ENCODE measurements at places on chromosomes 16 and 17.

DNA sequence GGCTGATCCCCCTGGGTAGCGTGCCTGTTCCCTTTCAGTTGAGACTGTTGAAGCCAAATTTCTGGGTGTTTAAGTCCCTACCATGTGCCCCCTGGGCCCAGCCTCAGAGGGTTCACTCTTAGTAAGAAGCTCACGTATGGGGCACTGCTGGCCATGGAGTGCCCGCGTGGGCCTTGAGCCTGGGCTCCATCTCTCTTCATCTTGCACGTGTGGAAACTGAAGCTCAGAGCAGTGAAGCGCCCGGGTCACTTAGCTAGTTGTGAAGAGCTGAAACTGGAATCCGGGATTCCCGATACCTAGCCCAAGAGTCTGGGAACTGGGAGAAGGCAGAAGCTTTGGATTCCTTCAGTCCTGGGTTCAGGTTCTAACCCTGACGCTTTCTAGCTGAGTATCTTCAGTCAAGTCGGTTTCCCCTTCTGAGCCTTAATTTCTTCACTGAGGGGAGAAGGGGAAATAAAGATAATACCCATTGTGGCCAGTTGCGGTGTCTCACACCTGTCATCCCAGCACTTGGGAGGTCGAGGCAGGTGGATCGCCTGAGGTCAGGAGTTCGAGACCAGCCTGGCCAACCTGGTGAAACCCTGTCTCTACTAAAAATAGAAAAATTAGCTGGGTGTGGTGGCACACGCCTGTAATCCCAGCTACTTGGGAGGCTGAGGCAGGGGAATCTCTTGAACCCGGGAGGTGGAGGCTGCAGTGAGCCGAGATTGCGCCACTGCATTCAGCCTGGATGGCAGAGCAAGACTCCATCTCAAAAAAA is 103.9 kb downstream of the OR1D5 start:
- DNase-seq = no peak

DNA sequence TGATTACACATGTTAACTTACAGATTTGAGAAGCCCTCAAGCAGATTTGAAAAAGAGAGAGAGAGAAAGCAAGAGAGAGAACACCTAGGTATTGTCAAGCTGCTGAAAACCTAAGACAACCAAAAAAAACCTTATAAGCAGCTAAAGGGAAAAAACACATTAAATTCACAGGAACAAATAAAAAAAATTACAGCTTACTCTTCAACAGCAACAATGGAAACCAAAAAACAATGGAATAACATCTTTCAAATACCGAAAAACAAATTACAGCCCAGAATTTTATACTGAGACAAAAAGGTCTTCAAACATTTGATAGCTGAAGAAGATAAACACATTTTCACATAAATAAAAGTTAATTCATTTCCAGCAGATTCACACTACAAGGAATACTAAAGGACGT is 8.4 kb upstream of the CFAP20 start:
- no peak for DNase-seq

DNA sequence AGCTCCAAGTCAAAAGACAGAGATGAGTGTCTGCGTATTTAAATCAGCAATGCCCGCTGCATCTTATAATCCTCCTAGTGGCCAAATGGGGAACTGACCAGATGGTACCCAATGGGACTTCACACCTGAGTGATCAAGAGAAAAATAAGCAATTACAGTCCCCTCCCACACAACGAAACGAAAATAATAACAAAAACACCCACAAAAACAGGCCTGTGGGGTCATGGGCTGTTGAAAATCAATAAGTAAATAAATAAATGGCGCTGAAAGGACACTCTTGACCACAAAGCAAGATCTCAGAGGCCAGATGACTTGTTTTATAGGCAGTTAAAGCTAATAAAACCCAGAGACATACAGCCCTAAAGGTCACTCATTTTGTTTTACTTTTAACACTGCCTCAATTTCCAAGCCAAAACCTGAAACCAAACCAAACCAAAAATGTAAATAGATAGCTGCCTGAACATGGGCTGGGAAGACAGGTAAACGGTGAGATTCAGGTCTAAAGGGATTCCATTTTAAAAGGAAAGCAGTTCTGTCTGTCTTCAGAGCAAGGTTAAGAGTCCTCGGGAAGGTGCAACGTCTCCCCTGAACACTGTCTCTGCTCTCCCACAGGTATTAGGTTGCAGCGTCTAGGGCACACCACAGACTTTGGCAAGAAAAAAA is 1.3 kb downstream of the ZNF821 start:
- peak; percentile 70 for DNase-seq

GRCh38 chr16:2500918-2501750 is 12.6 kb upstream of the ATP6V0C start:
- peak; percentile 51 for DNase-seq

DNA sequence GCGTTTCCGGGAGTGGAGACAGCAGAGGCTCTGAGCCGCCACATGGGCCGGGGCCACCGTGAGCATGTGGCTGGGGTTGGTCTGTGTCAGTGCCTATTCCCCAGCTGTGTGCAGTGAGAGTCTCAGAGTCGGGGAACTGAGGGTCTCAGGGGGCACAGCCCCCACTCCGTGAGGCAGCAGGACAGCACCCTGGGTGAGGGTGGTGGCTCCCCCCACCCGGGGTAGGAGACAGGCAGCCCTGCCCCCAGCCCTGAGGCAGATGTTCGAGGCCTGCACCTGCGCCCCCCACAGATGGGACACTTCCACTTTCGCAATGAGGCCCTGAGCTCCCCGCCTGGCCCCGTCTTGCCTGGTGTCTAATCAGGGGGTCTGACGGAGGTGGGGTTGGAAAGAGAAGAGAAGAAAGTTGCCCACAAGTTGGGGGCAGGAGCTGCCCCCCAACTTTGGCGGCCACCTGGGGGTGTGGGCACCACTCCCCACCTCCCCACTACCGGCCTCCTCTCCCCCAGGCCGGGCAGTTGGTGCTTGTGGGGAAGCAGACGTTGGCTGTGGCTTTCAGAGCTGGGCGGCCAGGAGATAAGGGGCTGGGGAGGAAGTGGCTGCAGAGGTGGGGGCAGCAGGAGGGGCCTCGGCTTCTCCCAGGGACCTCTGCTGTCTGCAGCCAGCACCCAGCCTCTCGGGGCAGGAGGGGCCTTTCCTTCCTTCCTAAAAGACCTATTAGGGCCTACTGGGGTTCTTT is 1.8 kb upstream of the CBFA2T3 start:
- peak; percentile 85 for DNase-seq

GRCh38 chr16:81409016-81409556 is 35.5 kb upstream of the CMIP start:
- no peak for DNase-seq

GRCh38 chr17:43400943-43401717 is 2.3 kb downstream of the ARL4D start:
- no peak for DNase-seq

Measured in AML-193 (cell line).